CD4-positive, alpha-beta T cell treated with Interleukin-12 subunit alpha and Interleukin-12 subunit beta, for 1 hour (primary cell): ENCODE measurements at places on chromosomes 5 and 9.
A peak's percentile ranks its signal among the peaks of the same experiment; 100 is the strongest.

- DNase-seq, result no peak
Observed at GRCh38 chr5:147063943-147064342, 170.9 kb upstream of the STK32A start.

- peak; percentile 85 for DNase-seq
Observed at GRCh38 chr9:126722922-126723806, 81.7 kb upstream of the ZBTB43 start.

DNA sequence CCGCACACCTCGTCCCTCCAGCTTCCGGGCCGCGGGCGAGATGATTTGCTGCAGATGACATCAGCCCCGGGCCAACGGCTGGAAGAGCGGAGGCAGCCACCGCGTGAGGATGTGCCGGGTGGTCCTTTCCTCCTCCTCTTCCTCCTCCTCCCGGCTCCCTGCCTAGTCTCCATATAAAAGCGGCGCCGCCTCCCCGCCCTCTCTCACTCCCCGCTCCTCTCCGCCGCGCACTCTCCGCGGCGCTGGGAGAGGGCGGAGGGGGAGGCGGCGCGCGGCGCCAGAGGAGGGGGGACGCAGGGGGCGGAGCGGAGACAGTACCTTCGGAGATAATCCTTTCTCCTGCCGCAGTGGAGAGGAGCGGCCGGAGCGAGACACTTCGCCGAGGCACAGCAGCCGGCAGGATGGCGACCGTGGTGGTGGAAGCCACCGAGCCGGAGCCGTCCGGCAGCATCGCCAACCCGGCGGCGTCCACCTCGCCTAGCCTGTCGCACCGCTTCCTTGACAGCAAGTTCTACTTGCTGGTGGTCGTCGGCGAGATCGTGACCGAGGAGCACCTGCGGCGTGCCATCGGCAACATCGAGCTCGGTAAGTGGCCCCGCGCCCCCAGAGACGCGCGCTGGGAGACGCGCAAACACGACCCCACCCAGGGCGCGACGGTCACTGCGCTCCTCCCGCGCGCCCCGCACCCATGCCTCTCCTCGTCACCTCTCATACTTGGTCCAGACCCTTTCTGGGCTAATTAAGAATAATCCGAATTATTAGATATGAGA lies at the start of gene MAP1B:
MAP1B (plus strand) TSS at position 345 of the 770 bp plus-strand sequence; CDS start at position 402, 57 bp downstream.
- DNase-seq, result no peak

DNA sequence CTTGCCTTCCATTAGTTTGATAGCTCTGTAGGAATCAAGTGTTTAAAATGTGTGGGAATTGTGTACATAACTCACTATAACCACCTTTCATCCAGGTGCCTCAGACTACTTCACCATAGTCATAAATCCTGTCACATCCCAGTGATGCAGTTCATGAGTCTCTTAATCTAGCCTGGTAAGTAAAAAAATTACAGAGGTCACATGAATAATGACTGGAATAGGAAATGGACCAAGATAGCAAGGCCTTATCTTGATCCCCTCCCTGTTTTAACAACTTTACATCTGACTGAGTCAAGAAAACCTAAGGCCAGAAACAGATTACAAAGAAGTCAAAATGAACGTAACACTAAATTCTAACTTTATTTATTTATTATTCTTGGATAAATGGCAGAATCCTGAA lies 1.5 kb upstream of the RNF145 start:
- DNase-seq, result no peak

- DNase-seq, result no peak
Observed at GRCh38 chr5:140142856-140143255, 17.1 kb downstream of the IGIP start.

DNA sequence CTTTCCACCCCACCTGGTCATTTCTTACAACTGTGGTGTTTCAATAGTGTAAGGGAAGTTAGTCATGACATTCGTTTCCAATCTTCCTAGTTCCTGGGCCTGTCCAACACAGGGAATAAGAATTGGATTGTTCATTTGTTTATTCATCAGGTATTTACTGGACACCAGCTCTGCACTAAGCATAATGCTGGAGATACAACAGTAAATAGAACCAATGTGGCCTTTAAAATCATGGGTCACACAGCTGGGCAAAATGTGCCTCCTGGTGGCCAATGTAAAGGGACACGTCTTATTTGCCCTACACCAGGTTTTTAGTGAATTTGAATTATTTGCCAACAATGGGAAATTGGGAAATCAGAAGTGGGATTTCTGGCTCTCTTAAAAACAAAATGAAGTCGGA lies 10.4 kb downstream of the ABLIM3 start:
- no peak for DNase-seq

- no peak for DNase-seq
Observed at GRCh38 chr5:170860818-170861666, 776 bp upstream of the RANBP17 start.

DNA sequence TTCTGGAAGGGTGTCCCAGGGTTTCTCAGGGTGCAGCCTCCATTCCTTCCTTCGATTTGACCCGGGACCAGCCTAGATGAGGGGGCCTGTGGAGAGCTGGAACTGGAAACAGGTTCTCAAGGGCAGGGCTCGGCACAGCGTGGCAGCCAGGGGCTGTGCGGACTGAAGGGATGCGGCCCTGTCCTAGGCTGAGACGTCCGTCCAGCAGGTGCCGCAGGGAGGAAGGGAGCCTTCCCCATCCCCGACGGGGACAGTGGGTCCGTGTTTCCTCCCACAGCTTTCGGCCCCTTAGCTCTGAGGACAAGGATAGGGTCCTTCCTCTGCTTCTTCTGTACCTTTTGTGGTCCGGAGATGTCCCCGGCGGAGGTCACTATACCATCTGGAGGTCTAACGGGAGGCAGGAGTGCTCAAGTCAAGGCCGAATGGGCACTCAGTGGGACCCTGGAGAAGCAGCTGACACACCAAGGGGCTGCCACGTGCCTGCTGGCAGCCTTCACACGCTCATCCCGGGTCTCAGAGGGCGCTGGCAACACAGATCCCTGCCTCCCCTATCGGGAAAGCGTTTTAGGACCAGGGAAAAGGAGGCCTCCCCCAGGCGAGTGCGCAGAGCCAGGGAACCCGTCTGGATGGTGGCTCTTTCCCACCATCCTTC lies 49.9 kb downstream of the USP20 start:
- peak; percentile 44 for DNase-seq

DNA sequence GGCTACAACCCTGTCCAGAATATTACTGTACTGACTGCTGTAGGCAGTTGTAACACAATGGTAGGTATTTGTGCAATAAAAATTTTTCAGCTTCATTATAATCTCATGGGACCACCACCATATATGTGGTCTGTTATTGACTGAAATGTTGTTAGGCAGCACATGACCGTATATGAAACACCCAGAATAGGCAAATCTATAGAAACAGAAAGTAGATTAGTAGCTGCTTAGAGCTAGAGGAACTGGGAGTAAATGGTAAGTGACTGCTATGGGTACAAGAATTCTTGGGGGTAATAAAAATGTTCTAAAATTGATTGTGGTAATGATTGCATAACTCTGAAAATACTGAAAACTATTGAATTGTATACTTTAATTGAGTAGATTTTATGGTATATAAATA lies 185.7 kb downstream of the ESM1 start:
- no peak for DNase-seq

DNA sequence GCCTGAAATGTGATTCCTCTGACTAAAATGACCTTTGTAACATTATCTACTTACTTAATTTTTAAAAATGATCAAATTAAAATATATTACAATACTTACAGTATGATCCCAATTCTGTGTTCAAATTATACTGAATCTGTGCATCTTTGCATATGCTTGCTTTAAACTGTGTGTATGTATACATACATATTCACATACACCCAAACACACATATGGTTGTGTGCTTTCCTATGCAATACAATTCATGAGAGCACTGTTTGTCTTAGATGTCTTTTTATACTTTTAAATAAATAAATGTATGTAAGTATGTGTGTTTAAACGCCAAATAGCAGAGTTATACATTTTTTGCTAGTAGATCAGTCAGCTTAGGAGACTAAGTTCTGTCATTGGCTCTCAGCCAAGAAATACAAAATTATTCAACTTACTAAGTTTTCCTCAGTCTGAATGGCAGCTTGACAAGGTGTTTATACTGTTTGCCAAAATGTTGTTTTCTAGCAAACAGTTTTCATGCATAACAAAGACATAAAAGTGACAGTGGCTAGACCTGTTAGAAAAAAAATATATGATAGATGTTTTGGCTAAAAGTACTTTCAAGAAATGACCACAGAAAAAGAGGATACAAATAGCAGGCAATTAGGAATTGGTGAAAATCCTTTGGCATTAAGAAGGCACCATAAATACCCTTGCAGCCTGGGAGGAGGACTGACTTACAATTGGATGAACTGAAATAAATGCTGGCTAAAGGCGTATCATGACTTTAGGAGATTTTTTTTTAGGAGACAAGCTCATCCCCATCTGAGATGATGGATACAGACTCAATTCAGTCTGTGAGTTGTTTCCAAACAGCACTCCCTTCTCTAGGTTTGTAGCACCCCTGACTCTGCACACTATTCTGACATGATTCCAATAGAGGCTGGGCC lies 7.9 kb downstream of the TICAM2 start:
- DNase-seq, result no peak

DNA sequence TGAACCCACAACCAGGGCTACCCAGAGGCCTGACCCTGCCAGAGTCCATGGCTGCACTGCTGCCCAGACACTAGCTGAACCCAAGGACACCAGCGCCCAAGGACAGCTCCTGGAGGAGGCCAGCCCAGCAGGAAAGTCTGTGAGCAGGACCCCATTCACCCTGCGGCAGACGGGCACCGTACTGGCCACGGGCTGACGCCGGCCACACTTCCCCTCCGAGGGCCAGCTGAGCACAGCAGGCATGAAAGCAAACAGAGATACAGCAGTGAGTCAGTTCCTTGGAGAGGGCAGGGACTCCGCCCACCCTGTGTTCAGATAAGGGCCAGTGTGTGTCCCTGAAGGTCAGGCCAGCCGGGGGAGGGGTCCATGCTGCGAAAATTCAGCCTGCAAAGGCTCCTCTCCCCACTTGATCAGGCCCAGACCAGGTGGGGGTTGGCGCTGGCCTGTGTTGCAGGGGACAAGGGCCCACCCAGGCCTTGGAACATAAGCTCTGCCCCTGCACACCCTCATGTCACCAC lies 3.2 kb downstream of the RNF208 start:
- DNase-seq, result no peak

- DNase-seq, result no peak
Observed at GRCh38 chr5:35755966-35756365, 100.7 kb upstream of the IL7R start.

- DNase-seq, result no peak
Observed at GRCh38 chr5:167725264-167725663, 566.2 kb upstream of the WWC1 start.

- no peak for DNase-seq
Observed at GRCh38 chr9:112494153-112494552, 7.5 kb downstream of the KIAA1958 start.
